ENCODE measurements at places on chromosomes 5 and 9.

DNA sequence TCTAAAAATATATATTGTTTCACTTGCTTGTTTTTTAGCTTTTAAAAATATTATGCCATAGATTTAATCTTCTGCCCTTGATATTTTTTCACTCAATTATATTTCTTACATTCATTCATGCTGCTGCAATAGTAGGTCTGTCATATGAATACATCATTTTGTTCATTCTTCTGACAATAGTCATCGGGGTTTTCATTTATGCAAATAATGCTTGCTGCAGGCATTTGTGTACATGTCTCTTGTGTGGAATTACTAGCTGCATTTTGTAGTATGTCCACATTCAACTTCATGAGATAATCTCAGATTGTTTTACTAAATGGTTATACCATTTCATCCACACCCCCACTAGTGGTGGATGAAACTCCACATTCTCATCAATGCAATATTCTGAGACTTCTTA lies 5.3 kb upstream of the PLPP1 start:
- DNase-seq = no peak

- DNase-seq = no peak
Measured at GRCh38 chr5:96875791-96876291, 459 bp upstream of the ERAP2 start.

GRCh38 chr9:134243778-134244467 lies 79.6 kb upstream of the RNU6ATAC start:
- no peak for DNase-seq

DNA sequence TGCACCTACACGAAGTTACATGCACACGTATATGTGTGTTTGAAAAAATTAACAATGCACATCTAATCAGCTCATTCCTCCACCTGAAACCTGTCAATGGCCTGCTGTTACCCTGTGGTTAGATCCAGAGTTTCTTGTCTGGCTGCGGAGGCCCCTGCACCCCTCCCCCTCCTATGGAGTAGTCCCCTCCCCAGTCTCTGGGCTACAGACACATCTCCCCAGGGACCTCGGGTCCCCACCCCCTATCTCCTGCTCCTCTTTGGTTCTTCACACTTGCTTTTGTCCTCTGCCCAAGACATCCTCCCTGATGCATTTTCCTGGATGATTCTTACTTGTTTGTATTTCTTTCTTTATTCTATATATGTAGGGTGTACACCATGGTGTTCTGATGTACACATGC lies 27.2 kb downstream of the FAM240B start:
- no peak for DNase-seq

DNA sequence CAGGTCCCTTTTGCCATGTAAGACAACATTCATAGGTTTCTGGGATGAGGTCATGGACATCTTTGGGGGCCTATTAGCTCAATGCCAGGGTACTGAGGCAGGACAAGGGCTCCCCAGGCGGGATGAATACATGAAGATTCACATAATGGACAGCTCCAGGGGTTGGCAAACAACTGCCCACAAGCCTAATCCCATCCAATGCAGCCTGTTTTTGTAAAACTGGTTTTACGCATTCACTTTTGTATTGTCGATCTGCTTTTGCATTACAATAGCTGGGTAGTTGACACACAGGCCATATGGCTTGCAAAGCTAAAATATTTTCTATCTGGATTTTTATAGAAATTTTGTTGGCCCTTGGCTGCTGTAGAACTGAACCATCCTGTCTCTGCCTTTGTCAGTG lies 248.5 kb upstream of the PANK3 start:
- no peak for DNase-seq

DNA sequence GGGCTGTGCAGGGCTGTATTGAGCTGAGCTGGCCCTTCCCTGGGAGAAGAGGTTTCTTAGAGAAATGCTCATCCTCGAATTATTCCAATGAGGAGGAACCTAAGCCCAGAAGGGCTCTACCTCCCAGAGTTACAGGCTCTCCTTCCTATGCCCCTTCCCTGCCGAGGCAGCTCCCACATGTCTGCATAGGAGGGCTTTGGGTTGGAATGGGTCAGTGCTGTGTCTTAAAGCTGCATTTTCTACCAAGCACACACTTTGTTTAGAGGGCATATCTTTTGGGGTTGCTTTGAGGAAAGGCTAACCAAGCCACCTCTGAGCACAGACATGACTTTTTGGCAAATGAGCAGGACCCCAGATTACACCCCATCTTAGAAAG lies 9.1 kb downstream of the NEK6 start:
- no peak for DNase-seq

GRCh38 chr5:137760719-137761516 lies 6.8 kb upstream of the HNRNPA0 start:
- no peak for DNase-seq
